ENCODE measurements at places on chromosomes 2 and 18.
A peak's percentile ranks its signal among the peaks of the same experiment; 100 is the strongest.

GRCh38 chr2:113173542-113174375, at the start of gene PSD4:
TSS of gene PSD4 (plus strand) at chr2:113173971. CDS start at chr2:113182457, 8,486 bp downstream.
- DNase-seq, result peak; percentile 83

DNA sequence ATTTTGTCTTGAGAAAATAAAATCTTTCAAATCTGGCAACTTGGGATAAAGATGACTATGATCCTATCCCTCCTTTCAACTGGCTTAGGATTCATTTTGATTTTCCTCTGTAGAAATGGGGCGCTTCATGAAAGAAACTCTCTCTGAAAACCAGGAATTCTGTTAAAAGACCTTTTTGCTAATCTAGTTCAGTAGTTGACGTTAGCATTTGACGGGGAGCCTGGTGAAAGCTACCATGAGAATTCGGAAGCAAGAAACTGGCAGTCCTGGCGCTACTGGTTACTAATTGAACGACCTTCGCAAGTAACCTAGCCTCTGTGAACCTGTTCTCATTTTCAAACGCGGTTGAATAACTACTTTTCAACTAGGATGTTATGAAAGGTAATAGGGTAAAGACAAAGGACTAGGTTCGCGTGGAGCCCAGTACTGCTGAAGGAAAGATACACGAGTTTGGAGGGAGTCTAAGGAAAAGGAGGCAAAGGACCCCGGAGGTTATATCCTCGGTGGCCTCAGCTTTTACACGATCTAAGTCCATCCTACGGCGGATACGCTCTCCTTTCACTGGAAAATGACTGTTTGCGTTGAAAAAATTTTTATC, 604 bp upstream of the STK11IP start:
- no peak for DNase-seq

- DNase-seq, result no peak
Observed at GRCh38 chr2:29657674-29658073, 263.7 kb downstream of the ALK start.

DNA sequence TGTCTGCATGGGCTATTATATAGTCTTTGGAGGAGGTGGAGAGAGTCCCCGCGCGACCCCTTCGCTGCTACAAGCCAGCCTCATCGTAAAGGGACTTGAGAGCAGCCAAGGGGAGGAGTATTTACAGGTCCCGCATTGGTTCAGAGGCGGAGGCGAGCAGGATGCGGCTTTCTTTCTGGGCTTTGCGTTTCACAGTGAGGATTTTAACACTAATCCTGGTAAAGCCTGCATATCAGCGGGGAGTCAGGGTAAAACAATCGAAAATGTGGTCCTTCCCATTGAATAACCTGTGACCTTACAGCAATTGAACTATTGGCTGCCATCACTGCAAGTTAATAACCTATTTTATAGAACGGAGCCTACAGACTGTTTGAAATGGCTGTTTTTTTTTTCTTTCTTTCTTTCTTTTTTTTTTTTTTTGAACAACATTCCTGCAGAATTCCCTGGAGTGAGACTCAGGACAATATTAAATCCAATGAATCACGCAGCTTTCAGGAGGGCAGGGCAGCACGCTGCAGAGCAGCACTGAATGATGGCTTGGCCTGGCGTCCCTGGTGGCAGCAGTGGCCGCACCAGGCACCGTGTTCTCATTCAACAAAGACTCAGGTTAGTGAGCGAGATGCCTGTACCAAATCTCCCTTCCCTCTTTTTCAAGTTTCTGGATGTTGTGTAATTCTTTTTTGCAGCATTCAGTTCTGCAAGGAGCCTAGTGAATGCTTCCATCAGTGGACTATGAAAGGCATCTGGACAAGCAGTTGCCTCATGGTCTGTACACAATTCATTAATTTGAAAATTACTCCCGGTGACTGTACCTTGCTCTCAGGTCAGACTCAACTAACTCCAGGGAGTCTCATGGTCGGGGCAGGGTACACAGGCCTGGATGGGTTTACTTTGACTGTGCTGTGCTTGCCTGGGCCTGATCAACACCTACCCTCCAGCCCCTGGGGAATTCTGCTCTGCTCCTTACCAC, 19.8 kb downstream of the SMIM21 start:
- DNase-seq, result no peak

- DNase-seq, result no peak
Observed at GRCh38 chr18:73940721-73941120, 206.9 kb downstream of the FBXO15 start.

DNA sequence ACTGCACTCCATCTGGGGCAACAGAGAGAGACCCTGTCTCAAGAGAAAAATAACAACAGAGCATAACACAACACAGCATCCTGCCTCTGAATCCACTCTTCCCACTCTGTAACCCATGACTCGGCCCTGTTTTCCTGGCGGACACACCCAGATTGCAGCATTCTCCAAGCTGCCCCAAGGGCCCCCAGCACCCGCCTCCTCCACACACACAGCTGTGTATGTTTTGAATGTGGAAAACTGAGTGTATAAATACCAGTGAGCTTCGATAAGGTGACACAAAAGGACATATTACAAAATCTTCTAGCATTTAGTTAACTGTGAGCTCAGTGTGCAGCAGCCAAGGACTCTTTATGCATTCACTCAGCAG, 13.0 kb downstream of the IMPA2 start:
- no peak for DNase-seq

DNA sequence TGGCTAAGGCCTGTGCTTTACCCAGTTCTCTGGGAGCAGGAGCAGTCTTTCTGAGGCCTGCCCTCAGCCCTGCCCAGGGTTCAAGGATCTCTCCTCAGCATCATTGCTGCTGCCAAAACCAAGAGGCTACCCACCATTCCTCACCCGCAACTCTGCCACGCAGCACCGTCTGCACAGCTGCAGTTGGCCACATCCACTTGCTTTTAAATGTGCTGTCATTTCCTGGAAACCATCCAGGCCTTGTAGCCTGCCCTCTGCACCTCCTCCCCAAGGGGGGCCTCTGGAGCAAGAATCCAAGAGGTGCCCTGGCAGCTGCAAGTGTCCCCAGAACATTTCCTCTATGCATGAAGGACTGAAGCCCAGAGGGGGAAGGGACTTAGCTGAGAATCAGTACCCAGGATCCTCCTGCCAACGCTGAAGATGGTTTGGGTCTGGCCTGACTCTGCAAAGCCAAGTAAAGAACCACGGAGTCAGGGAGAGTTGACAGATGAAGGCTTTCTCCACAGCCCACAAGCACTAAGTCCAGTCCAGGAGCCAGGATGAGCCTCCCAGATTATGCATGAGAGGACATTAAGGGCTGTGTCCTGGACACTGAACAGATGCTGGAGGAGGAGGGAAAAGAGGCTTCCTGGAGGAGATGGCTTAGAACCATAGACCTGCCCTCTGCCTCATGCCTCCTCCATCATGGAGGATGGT, 14.9 kb downstream of the EMX1 start:
- no peak for DNase-seq

DNA sequence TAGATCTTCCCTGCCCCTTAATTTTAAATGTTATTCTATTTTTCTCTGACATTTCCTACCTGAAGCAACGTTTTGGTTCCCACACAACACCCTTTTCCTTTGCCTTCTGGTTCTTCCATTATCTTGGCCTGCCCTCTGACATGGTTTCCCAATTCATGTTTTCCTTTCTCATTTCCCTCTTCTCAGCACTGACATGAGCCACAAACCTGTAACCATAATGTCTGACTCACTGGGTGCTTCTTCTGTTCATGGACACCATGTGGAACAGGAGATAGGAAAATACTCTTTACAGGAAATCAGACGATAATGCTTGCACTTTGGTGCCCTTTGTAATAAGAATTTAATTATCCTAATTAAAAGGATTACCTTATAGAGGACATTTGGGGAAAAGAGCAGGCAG, 142.0 kb downstream of the ZEB2 start:
- DNase-seq, result no peak

- no peak for DNase-seq
Observed at GRCh38 chr18:63422864-63423304, 608 bp upstream of the VPS4B start.

DNA sequence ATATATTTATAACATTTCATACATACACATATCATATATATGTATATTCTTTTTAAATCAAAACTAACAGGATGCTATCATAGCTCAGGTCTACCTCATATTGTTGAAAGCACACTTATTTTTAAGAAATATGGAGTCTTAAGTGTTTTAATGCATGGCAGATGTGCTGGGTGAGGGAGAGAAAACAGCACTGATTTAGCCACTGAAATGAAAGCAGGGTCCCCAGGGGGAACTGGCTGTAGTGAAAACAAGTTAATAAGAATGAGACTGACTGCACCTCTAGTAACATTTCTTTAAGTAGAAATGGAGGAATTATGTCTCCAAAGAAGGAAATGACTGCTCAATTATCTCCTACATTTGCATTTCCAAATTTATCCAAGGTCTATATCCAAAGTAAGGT, 857.8 kb downstream of the DCDC2C start:
- DNase-seq, result no peak

DNA sequence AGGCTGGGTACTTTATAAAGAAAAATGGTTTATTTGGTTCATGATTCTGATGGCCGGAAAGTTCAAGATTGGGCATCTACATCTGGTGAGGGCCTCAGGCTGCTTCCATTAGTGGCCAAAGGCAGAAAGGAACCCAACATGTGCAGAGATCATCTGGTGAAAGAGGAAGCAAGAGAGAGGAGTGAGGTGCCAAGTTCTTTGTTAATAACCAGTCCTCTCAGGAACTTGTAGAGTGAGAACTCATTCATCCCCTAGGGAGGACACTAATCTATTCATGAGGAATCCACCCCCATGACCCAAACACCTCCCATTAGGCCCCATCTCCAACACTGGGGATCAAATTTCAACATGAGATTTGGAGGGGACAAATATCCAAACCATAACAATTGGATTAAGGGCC, 17.8 kb upstream of the SERPINE2 start:
- no peak for DNase-seq

DNA sequence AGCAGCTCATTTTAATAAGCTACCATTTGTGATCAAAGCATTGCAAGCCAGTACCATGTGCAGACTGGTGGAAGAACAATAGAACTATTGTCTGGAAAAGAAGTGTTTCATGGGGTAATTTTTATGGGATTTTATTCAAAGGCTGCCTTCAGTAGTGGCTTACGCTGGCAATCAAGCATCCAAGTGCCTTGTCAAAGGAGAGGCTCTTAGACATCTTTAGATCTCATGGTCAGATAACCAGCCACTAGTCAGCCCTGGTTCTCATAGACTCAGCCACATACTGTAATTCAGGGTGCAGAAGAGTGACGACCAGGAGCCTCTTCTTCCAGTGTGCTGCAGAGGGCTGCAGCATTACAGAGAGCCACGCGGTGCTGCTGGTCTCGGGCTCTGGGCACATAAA, 98.5 kb upstream of the NOSTRIN start:
- DNase-seq, result no peak

DNA sequence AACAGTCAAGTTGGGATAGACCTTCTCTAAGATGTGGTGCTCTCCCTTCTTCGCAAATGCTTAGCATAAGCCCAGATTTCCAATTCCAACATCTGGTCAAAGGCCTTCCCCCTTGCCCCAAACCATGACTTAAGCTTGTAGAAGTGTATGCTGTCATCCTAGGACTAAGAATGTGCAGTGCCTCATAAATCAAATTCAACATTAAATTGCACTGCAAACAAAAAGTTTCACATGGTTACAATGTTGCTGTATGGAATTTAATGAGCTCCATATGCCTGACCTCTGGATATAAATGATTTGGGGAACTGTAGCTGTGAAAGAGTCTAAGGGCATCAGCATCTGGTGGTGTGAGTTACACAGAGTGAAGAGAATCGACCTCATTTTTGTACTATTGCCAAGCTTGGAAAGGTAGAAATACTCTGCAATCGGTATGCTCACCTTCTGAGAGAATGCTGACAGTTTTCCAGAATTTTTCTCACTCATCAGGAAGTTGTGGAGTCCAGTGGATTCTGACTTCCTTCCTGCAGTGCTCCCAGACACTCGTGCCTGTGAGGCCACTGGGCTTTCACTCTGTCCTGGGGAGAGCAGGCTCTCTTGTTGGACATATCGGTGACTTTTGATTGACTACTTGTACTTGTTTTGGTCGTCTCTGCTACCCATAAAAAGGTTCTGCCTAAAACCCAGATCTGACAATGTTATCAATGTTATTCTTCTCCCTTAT, 40.6 kb downstream of the FASTKD2 start:
- DNase-seq, result no peak

DNA sequence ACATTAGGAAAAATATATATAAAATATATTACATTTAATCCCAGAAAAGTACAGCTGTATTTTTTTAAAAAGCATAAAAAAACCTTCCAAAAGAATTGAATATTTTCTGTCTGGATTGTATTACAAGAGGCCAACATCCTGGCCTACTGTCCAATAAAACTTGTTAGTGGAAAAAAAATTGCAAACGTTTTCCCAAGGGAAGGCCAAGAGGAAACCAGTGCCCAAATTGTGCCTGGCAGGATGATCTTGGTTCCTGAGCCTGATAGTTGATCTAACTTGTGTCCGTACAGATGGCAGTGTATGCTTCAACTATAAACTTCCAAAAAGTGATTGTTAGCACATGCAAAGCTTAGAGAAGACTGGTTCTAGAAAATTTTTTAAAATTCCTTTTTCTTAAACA, 90.6 kb upstream of the LPIN2 start:
- no peak for DNase-seq

- no peak for DNase-seq
Observed at GRCh38 chr2:3683748-3684454, 19.5 kb upstream of the DCDC2C start.

GRCh38 chr2:30255466-30256408, 24.4 kb downstream of the LBH start:
- DNase-seq, result no peak

DNA sequence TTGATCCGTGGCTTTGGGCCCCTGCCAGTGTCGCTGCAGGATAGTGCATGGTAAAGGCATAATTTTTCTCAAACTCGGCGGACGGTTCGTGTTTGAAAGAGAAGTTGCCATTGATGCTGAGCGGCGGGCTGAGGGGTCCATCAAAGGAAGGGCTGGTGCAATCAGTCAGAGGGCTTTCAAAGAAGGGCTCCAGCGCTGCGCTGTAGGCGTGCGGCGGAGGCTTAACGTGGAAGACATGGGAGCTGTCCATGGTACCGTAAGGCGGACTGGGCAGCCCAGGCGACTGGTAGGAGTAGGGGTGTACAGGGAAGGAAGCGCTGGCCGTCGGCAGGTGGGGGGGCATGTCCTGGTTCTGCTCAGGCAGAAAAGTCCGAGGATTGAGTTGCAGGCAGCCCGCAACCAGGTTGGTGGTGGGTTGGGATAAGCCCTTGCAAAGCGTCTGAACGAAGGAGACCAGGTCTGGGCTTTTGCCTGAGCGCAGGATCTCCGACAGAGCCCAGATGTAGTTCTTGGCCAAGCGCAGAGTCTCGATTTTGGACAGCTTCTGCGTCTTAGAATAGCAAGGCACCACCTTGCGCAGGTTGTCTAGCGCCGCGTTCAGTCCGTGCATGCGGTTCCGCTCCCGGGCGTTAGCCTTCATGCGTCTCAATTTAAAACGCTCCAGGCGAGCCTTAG, 2.3 kb downstream of the NEUROD1 start:
- DNase-seq, result peak; percentile 56

GRCh38 chr2:232235716-232236115, 142.8 kb upstream of the ALPP start:
- no peak for DNase-seq

- no peak for DNase-seq
Observed at GRCh38 chr2:240436683-240437550, 1.5 kb downstream of the GPC1 start.
